HTR-8/SVneo (cell line): ENCODE measurements at places on chromosomes 7 and 10.

GRCh38 chr10:113849946-113850345 lies 3.9 kb downstream of the DCLRE1A start:
- DNase-seq, result no peak

GRCh38 chr10:79219322-79219957 lies 127.8 kb upstream of the PPIF start:
- no peak for DNase-seq

DNA sequence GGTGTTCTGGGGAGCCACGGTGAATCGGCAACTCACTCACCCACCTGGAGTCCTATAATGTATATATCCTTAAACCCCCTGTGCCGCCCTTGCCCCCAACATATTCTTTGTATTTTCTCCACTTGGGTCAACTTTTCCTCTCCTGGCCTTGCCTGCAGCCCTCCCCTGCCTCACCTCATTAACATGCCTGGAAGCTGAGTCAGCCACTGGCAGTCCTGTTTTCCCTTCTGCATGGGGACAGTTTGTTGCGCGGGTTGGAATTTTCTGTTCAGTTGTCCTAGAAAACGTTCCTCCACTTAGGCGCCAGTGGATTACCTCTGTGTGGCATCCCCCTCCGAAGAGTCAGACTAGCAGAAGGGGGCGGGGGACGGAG lies 97.4 kb downstream of the C10orf105 start:
- DNase-seq, result peak; percentile 75

DNA sequence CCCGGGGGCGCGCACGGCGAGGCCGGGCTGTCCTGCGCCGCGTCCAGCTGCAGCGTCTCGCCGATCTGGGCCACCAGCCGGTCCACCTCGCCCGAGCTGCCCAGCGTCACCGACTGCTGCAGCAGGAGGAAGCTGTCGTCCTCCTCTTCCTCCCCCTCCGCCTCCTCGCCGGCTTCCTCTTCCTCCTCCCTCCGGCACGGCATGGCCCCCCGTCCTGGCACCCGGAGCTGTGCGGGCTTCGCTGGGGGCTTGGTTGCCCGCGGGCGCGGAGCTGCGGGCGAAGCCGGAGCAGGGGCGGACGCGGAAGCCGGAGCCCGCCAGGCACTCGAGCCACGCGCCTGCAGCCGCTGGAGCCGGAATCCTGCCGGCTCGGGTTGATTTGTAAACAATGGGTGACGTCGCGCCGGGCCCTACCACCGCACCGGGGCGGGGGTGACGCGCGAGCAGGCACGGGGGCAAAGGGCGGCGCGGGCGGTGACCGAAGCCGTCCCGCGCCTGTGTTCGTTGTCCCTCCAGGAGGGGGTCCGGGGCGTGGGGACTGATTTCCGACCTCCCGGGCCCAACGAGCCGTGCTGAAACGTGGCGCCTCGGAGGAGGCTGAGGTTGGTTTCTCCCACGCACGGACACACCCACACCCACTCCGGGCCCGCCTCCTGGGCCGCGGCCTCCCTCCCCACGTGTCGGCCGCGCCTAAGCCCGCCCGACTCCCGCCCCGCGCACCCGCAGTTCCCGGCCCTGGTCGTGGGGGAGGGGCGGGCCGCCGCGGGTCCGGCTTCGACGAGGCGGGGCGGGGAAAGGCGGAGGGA lies at the start of gene FRAT2:
FRAT2 (minus strand) TSS at position 360 of the 806 bp plus-strand sequence; CDS start at position 203, 157 bp downstream.
- DNase-seq, result peak; percentile 89

GRCh38 chr7:86600506-86601290 lies 43.0 kb upstream of the GRM3 start:
- DNase-seq, result no peak

DNA sequence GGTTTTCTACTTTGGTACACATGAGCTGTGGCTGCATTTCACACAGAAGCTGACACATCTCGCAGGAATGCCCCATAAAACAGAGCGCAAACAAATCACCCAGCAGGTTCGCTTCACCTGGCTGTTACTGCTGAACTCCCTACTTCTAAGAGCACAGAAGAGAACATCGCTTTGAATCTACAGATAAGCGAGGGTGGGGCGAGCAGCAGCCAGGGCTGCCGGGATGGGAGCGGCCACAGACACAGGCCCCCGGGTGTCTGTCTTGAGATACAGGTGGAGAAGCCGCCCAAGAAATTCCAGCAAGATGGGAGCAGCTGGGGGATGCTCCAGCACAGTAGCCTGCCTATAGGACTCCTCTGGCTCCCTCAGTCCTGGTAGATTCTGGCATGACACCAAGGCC lies 27.4 kb downstream of the OGDHL start:
- no peak for DNase-seq

GRCh38 chr10:79381804-79382221 lies 34.5 kb downstream of the PPIF start:
- peak; percentile 86 for DNase-seq

GRCh38 chr10:115947104-115947503 lies 325.9 kb downstream of the GFRA1 start:
- no peak for DNase-seq

- no peak for DNase-seq
Observed at GRCh38 chr10:29191674-29192073, 97.2 kb upstream of the LYZL1 start.
